ENCODE measurements at places on chromosomes 5 and 9.
A peak's percentile ranks its signal among the peaks of the same experiment; 100 is the strongest.

- no peak for DNase-seq
Measured at GRCh38 chr5:157359356-157360055, 93.6 kb downstream of the CYFIP2 start.

DNA sequence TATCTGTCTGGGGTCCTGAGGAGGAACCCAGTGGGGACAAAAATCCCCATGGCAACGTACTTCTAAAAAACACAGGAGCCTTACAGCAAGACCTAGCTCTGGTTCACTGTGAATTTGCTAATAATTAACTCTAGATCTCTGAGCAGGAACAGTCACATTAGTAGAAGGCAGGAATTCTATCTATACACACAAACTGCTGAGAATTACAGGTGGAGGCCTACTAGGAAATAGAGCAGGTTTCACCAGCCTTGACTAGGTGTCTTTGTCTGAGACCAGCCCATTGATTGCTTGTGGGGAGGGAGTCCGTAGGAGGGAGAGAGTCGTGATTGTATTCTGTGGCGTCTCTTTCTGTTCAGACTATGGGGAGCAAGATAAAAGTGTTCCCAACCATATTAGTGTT lies 44.8 kb downstream of the PRLR start:
- DNase-seq, result no peak

- DNase-seq, result no peak
Measured at GRCh38 chr5:33423018-33423630, 17.6 kb upstream of the TARS1 start.

DNA sequence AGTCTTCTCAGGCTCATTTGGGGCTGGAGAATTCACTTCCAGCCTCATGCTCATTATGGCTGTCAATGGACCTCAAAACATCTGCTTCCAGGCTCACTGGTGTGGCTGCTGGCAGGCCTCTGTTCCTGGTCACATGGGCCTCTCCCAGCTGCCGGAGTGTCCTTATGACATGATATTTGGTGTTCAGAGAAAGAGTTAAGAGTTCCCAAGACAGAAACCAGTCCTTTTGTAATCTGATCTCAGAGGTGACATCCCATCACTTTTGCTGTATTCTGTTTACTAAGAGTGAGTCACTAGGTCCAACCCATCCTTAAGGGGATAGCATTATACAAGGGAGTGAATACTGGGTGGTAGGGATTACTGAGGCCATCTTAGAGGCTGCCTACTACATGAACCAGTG lies 104.6 kb downstream of the CACNA1B start:
- DNase-seq, result no peak

GRCh38 chr5:36138900-36139683 lies 12.6 kb downstream of the LMBRD2 start:
- DNase-seq, result no peak

- DNase-seq, result no peak
Measured at GRCh38 chr9:10387282-10387681, 225.5 kb downstream of the PTPRD start.

- no peak for DNase-seq
Measured at GRCh38 chr9:95116002-95116807, 201.3 kb downstream of the FANCC start.

DNA sequence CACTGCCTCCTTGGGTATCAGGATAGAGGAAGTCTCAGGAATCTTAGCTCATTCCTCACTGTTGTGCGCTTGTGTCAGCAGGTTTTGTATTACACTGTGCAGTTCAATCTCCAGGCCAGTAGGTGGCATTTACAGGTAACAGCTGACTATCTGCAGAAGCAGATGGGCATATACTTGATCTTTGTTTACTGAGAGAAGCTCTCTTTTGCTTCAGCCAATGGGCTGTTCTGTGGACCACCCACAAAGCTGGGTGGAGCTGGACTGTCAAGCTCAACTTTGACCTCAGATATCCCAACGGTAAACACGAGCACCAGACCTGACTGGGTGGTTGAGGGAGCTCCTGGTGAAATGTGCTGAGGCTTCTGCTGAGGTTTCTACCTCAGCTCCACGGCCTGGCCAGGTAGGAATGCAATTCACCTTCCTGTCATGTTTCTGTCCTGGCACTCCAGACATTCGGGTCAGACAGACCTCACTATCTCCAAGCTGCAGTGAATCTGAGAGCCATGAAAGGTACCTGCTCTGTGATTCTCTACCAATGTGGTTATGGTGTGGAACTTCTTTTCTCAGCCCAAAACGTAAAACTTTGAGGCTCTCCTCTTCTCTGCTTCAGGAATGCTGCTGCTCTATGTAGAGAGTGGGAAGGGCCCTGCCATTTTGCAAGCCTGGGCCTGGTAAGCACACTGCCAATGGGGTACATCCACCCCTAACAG lies 167.9 kb upstream of the ACTBL2 start:
- peak; percentile 4 for DNase-seq

DNA sequence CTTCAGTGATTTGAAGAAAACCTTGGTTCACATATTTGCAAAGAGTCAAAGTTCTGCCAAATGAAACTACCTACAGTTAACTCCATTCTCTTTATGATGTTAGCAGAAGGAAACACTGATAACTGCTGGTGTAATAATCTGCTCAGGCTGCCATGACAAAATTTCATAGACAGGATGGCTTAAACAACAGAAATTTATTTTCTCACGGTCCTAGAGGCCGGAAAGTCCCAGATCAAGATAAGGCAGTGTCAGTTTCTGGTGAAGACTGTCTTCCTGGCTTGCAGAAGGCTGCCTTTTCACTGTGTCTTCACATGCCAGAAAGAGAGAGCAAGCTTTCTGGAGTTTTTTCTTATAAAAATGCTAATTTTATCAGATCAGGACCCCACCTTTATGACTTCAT lies 102.4 kb upstream of the PARP8 start:
- DNase-seq, result no peak
